Hippocampal formation (tissue), 2 donors: ENCODE measurements at places on chromosomes 2 and 18.

DNA sequence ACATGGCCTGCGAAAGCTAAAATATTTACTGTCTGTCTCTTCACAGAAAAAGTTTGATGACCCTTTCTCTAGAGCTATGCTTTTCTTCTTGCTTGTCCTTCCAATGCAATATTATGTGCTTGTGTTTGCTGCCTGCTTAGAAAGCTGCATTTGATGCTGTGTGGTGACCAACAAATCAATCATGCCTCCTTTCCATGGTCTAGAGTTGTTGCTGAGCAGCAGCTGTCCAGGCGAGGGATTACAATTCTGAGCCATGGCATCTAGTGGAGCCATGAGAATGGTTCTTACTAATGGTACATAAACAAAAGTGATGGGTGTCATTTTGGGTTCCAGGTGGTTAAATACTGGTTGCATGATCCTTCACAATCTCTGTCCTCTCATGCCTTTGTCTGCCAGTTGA is 1142.1 kb downstream of the DPP10 start:
- DNase-seq, result no peak

DNA sequence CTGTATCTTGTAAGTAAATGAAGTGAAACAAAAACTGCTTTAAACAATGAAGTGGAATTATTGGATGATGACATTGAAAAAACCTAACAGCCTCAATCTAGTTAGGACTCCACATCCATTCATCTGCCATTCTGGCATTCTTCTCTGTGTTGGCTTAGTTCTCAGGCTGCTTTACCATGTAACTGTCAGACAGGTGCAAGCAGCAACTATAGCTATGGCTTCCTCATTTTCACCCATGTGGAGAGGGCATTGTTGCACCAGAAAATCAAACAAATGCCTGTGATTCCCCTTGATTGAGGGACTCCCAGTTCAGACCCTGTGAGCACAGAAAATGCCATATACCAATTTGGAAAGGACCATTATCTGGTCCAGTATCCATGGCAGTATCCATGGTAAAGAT is 129.5 kb upstream of the NYAP2 start:
- DNase-seq, result no peak

GRCh38 chr2:45232818-45233217 is 223.6 kb upstream of the SIX2 start:
- no peak for DNase-seq

- no peak for DNase-seq
These were observed 179.7 kb downstream of the ACKR3 start for GRCh38 chr2:236749346-236749745.

DNA sequence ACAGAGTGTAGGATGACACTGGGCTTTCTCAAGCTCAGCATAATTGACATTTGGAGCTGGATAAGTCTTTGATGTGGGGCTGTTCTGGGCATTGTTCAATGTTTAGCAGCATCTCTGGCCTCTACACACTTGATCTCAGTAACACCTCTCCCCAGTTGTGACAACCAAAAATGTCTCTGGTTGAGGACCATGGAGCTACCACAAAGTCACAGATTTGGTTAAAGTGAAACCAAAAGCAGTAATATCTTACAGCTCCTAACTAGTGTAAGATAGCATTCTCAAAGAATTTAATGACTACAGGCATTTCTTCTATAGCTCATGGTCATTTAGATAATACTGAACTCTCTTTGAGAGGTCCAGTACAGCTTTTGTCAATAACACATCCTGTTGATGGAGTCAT is 23.4 kb upstream of the PAX3 start:
- no peak for DNase-seq

DNA sequence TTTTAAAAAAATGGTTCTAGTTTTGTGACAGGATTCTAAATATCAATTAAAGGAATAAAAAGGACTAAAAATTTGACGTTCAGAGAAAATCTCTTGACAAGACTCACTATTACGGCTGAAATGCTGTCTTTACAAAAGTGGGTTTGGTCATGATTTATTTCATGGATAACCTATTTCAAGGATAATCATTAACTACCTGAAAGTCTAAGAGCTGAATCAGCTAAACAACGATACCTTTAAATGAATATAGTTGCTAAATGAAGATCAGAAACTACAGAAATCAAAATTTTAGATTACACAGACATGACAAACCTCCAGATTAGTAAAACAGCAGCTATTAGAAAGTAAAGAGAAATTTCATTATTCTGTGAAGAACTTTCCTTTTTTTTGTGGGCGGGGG is 35.7 kb downstream of the RTTN start:
- no peak for DNase-seq

GRCh38 chr2:164890544-164890943 is 48.9 kb upstream of the COBLL1 start:
- no peak for DNase-seq

GRCh38 chr18:70037431-70038061 is 89.9 kb upstream of the CD226 start:
- no peak for DNase-seq

GRCh38 chr2:237441605-237442274 is 27.8 kb upstream of the COL6A3 start:
- DNase-seq, result no peak

GRCh38 chr2:27262379-27263286 is at the start of gene SLC30A3:
SLC30A3 (minus strand) TSS chr2:27263047; CDS start chr2:27262906, 141 bp downstream.
- no peak for DNase-seq

- no peak for DNase-seq
These were observed 130.8 kb upstream of the MSH6 start for GRCh38 chr2:47652061-47652690.

DNA sequence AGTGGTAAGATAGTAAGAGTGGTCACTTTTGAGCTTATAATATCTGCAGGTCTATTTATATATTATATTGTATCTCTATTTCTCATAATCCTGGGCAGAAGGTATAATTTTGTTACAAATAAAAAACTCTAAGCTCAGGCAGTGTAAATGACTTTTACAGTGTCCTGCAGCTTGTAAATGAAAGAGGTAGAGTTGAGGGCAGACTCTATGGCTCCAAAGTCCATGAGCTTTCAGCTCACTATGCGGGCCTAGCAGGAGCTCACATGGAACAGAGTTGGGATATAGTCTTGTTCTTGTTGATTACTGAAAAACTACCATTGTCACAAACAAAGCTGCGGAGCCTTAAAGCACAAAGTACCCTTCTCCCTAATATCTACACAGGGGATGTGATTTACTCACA is 361.4 kb downstream of the LNPK start:
- no peak for DNase-seq

- no peak for DNase-seq
These were observed 900.8 kb downstream of the SLC4A3 start for GRCh38 chr2:220528180-220528675.

GRCh38 chr18:42106784-42107183 is 151.8 kb downstream of the PIK3C3 start:
- DNase-seq, result no peak

GRCh38 chr18:62663731-62664336 is 51.5 kb upstream of the PHLPP1 start:
- DNase-seq, result no peak
